CD4-positive, alpha-beta T cell treated with Interleukin-6 at 100 ng/mL for 8 hours (primary cell): ENCODE measurements at places on chromosomes 11 and 22.

DNA sequence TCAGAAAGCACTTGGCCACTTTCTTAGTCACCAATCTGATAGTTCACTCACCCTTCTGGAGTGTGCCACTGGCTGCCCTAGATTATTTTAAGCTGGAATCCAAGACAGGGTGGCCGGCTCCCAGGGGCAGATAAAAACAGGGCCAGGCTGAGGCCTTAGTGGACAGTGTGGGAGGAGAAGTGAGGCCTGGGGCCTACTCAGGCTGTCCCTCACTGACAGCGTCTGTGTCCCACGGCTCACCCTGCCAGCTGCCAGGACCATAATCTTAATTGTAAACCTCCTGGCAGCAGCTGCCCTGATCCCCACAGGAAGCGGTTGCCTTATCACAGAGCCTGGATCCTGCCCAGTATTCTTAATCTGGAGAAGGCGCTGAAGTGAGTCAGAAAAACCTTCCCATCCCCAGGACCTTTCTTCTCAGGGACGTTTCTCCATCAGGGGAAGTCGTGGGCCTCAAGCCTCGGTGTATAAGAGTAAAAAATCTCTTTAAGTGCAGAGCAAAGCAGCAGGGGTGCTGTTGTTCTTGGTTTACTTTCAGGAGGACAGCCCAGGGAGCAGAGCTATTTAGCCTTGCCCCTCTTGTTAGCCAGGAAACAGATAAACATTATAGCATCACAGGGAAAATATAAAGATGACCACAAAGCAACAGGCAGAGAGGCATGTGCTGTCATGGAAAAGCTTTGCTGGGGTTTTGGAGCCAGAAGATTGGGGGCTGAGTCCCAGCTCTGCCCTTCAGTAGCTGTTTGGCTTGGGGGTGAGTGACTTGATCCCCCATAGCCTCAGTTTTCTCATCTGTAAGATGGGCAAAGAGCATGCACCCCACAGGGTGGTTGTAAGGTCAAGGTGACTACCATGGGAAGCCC lies 39.6 kb downstream of the TSPAN18 start:
- no peak for DNase-seq

DNA sequence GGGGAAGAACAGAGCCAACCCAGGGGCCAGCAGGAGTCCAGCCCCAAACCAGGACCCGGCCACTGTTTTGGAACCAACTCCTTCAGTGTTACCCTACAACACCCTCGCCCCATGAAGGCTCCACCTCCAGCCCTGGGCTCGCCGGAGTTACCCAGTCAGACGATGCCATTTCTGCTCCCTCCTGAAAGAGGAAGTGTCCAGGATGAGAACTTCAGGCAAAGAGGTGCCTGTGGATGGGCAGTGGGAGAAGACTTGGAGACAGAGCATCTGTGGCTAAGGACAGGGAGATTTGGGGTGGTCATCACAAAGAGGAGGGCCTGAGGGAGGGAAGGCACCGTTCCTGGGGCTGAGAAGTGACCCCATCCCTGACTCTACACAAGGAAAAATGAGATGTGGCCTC lies 14.0 kb downstream of the APOBEC3B start:
- DNase-seq = no peak

- DNase-seq = peak; percentile 24
Observed at GRCh38 chr11:1845561-1846452, 7.0 kb downstream of the TNNI2 start.

DNA sequence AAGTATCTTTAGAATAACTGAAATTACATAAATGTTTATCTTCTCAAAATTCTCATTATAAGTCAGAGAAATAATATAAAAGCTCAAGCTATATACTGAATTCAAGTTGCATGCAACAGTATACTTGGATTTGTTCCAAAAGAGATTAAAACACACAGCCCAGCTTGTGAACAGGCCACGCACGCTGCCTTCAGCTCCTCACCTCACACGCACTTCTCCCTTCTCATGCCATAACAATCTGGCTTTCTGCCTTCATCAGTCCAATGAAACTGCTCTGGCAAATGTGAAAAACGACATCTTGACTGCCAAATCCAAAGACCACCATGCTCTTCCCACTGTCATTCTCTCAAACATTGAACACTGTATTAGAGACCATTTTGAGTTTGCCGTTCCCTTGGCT lies 22.1 kb downstream of the ATP6V1E1 start:
- no peak for DNase-seq

DNA sequence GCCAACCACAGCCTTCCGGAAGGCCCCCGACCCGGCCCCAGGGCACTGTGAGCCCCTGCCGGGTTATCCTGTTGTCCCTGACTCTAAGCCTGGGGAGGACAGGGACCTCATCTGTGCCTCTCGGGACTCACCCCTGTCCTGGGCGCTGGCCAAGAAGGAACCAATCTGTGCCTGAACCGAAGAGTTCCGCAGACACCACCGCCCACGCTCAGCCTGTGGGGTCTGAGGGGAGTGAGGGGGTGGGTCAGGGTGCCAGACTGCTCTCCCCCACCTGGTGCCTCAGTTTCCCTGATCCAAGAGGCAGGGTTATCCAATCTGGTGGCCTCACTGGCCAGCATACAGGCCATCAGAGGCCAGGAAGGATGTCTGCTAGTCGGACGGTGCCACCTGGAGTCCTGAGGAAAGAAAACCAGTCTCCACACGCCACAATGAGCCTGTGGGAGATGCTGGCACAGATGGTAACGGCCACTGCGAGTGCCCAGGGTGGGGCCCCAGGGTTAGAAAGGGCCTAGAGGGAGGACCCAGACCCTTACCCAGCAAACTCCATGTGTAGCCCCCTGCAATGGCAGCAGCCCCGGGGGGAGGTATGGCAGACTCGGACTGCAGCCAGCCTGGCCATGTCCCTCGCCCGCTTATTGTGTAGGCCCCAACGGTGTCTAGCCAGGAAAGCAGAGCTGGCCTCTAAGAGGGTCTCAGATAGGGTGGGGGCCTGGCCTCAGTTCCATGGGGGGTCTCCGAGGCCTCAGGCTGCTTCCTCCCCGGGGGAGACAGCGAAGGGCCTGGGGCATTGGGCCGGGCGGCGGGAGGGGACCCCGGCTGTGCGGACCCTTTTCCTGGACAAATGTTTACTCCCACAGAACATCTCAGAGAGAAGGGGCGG lies 827 bp upstream of the TNNT3 start:
- no peak for DNase-seq

DNA sequence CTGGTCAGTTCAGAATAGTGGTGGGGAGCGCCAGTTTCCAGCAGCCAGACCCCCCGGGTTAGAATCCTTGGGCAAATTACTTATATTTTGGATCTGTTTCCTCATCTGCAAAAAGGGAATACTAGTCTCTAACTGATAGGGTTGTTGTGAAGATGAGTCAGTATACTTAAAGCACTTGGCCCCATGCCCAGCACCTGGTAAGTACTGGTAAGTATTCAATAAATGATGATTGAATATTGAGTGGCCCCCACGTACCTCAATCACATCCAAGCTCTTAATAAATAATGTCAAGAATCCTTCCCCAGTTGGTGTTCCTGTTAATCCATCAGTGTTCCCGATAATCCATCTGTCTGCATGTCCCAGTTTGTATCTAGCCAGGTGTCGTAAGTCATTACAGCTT lies 12.1 kb downstream of the ACP2 start:
- DNase-seq = no peak
